ENCODE measurements at places on chromosomes 5 and 9.

- no peak for DNase-seq
Measured at GRCh38 chr9:136362450-136362784, 1.1 kb downstream of the DNLZ start.

DNA sequence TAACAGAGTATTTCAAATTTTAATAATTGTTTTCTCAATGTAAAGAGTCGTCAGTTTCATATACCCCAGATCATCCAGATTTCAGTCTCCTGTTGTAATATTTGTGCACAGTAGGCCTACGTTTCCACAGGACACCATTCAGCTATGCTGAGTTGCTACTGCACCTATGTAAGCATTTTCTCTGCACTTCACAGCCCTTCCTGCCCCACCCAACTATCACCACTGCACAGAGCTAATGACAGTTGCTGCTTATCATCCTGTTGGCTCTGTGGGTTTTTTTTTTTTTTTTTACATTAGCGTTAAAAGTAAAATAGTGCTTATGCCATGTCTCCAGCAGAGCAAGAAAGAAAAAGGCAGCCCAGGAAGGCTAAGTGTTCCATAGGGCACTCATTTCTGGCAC is 5.9 kb upstream of the PRKACG start:
- no peak for DNase-seq

DNA sequence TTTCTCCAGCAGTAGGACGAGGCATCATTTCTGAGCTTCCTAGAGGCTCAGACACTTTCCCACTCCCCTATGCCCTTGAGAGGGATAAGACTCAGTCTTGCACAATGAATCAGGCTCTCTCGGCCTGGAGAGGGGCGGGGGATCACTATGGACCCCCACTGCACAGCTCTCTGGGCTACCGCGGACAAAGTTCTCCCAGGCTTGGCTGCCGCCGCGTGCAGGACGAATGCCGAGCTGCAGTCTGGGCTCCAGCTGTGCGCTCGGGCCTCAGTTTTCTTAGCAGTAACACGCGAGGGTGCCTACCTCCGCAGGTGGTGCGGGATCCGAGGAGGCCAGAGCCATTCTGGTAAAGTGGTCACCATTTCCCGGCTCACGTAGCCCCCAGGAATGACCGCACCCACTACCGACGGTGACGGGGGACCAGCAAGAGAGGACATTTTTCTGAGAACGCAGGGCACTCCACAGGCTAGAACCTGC is 3.4 kb upstream of the MYORG start:
- no peak for DNase-seq

- peak; percentile 71 for DNase-seq
Measured at GRCh38 chr9:137286975-137287383, 9.5 kb downstream of the TOR4A start.

DNA sequence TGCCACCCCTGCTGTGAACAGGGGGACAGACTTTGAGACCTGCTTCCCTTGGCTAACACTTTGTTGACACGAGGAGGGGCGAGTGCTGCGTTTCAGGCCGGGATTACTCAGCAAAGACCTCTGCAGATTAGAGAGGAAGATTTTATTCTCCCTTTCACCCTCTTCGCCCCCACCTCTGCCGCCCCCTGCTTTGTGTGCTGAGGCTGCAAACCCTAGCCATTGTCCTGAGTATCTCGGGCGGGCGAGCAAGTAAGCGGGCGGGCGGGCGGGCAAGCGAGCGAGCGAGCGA is 6.0 kb downstream of the ISL1 start:
- DNase-seq = no peak

GRCh38 chr5:73968729-73969128 is 342.7 kb downstream of the ARHGEF28 start:
- no peak for DNase-seq

- no peak for DNase-seq
Measured at GRCh38 chr5:142851731-142852130, 81.6 kb downstream of the ARHGAP26 start.

DNA sequence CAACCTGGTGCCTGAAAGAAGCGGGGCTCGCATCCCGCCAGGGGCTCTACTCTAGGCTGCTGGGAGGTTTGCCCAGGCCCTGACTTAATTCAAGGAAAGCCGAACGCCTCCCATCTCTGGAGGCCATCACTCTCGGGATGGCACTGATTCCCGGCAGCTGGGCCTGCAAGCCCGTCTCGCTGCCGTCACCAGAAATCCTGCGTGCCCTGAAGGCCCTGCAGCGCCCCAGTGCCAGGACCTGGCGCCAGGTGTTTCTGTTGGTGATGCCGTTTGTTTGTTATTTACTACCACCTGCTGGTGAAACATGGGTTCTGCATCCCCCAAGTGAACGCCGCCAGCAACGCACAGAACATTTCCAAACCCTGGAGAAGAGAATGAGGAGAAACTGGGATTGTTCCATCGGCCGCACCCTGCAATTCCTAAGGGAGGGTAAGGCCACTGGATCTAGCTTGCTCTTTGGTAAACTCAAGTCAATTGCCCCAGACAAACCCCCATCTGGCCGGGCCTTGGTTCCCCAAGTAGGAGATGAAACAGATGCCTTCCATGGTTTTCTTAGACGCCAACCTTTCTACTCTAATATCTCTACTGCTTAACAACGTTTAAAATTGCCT is 77.9 kb downstream of the AK8 start:
- DNase-seq = peak; percentile 61

DNA sequence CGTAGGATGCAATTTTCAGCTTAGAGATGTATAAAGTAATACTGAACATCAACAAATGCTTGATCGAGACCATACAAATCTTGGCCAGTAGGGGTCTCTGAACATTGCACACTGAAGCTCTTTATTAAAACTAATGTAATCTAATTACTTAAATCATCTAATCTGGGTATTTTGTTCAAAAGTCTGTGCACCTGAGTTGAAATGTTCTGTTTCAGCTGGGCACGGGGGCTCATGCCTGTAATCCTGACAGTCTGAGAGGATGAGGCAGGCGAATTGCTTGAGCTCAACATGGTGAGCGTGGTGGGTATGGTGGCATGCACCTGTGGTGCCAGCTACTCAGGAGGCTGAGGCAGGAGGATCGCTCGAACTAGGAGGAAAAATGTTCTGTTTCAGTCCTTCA is 41.0 kb downstream of the ESM1 start:
- DNase-seq = peak; percentile 62

- DNase-seq = no peak
Measured at GRCh38 chr9:99592834-99593574, 228.7 kb upstream of the NR4A3 start.

DNA sequence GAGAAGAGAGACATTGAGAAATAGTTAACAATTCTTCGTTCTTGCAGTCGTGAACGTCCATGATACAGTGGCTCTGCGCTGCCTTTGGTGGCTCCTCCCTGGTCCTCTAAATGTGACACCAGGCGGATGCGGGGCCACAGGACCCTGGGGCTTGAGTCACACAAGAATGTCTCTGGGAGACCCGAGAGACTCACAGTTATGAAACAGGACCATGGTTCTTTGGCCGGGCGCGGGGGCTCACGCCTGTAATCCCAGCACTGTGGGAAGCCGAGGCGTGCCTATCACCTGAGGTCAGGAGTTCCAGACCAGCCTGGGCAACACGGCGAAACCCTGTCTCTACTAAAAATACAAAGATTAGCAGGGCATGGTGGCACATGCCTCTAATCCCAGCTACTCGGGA is 767 bp upstream of the ZDHHC11 start:
- no peak for DNase-seq

DNA sequence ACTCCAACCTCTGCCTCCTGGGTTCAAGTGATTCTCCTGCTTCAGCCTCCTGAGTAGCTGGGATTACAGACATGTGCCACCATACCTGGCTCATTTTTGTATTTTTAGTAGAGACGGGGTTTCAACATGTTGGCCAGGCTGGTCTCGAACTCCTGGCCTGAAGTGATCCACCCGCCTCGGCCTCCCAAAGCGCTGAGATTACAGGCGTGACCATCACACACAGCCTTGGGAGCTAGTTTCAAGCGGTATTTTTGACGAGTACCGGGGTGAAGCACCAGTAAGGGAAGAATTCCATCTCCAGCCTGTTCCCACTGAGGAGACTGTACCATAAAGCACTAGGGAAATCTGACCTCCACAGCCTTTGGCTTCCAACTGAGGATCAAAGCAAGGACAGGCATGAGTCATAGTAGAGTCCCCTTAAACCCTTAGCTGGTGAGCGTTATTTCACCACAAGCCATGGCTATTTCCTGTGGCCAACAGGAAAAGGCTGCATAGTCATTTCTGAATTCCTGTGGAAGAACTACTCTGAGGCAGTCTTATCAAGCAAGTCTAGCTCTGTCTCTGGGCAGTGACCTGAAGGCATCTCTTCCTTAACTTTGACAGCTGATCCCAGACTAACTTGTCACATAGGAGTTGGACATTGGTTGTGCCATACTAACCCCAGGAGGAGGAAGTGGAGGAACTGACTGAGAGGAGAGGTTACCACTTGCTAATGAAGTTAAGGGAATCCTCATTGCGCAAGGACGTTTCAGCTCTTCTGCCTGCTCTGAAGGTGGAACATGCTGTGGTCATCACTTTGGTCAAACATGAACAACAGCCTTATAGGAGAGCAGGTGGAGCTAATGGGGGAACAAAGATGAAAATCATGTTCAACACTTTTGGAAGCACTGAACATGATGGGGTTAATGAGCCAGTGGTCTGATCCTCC is 85.8 kb upstream of the DMRT1 start:
- DNase-seq = peak; percentile 96

DNA sequence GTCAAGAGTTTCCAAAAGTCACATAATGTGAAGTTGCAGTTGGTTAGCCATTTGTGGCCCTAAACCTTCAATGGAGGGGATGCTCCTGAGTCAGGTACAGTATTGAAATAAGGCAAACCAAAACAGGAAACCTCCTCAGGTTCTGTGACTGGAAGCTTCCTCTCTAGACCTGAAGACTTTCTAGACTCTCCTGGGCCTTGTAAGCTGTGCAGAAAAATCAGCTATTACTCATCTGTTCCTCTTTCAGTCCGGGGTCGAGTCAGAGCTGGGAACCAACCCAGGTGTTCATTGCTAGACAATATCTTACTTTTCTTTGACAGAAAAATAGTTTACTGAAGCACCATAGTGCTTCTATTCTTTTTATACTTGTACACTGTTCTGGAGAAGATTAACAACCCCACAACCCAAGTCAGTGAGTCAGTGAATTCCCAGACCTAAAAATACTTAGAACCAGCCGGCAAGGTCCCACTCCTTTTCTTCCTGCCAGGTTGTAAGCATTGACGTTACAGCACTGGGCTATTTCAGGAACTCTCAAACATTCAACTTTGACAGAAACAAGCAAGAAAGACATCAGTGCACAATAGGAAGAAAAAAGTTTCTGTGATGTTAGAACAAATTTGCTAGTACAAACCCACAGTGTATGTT is 47.3 kb downstream of the FSTL4 start:
- no peak for DNase-seq

DNA sequence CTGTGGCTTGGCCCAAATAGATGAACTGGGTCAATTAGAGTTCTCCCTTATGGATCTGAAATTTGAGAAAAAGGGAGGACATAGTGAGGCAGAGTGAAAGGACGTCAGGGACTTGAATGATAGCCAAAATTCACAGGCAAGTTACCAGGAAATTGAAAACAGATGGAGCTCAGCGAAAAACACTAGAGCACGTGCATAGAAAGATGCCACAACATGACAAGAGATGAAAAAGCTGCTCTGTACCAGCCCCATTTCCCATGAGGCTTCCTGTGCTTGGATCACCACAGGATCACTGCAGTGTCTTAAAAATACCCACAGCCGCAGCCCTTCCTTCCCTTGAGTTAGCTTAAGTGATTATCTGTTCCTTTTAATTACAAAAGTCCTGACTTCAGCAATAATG is 39.0 kb upstream of the HOMER1 start:
- DNase-seq = peak; percentile 88

DNA sequence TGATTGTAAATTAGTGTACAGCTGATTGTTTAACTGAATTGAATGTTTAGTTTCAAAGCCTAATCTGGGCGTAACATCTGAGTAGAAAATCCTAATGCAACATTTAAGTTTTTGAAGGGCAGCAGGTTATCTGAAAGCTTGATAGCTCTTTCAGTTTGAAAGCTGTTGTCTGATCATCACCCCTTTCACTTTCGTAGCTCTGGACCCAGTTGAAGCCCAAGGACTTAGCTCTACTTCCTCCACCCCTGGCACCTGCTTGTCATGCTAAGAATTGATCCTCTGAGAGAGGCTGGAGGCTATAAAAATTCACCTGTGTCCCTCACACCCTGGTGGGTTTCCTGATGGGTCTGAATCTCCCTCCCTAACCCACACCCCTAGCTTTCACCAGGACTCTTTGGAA is 86.0 kb downstream of the ZFAND5 start:
- DNase-seq = no peak

DNA sequence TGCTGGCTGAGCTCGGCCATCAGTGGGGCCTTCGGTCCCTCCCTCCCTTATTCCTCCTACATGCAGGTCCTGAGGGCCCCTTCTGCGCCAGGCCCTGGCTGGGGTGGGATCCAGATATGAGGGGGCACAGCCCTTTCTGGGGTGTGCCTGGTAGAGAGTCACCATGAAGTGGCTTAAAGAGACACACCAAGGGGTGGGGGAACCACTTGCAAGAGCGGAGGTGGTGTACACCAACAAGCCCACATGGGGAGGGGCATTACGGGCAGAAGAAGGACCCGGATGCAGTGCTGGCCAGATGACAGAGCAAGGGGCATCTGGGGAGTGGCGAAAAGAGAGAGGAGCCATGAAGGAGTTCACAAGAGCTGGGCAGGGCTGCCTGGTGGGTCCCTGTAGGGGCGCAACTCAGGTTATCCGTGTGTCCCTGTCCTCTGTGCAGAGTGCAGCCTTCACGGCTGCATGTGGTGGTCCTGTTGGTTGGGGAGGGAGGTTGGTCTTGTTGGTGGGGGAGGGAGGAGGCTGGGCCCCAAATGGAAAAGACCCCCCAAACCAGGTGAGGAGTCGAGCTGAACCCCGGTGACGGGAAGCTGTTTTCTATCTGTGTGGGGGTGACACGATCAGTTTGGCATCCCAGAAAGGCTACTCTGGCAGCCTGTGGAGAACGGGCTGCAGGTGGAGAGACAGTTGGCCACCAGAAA is 158.1 kb downstream of the DAB2IP start:
- no peak for DNase-seq

Data from fibroblast of mammary gland (primary cell).